Dermis lymphatic vessel endothelial cell (primary cell): ENCODE measurements at places on chromosomes 5 and 9. TPM values are rescaled to one million over a fixed set of nuclear protein-coding genes. Genes with fewer than 3 reads are reported as not detected.

RNF20 gene
- total RNA-seq = 21.3 and 31.2 TPM in 2 replicates

ARHGEF39 gene
- 0.17 and 0.33 TPM in 2 replicates for total RNA-seq

SNX24 gene
- total RNA-seq = 5.0 and 8.8 TPM in 2 replicates

PCDHA10 gene
- under 0.01 and 0.09 TPM in 2 replicates for total RNA-seq

IFNK gene
- not detected in 2 replicates for total RNA-seq

COMMD10 gene
- 57.6 and 63.7 TPM in 2 replicates for total RNA-seq

BOD1 gene
- 52.0 and 66.9 TPM in 2 replicates for total RNA-seq

PPP1R26 gene
- total RNA-seq = 9.1 and 10.0 TPM in 2 replicates

PCA3 gene
- total RNA-seq = 0.11 and 0.17 TPM in 2 replicates

LURAP1L gene
- 0.69 and 1.3 TPM in 2 replicates for total RNA-seq

PHF24 gene
- total RNA-seq = under 0.01 TPM in 1 of 2 replicates, not detected in the other

HAPLN1 gene
- total RNA-seq = under 0.01 TPM in 1 of 2 replicates, not detected in the other

PCDHGB5 gene
- 8.3 and 11.8 TPM in 2 replicates for total RNA-seq

NEUROG1 gene
- total RNA-seq = not detected in 2 replicates

FGD3 gene
- total RNA-seq = not detected in 2 replicates

WNT8A gene
- total RNA-seq = not detected in 2 replicates

B4GALT7 gene
- 21.7 and 26.9 TPM in 2 replicates for total RNA-seq
